ENCODE measurements at places on chromosomes 11 and 22.

DNA sequence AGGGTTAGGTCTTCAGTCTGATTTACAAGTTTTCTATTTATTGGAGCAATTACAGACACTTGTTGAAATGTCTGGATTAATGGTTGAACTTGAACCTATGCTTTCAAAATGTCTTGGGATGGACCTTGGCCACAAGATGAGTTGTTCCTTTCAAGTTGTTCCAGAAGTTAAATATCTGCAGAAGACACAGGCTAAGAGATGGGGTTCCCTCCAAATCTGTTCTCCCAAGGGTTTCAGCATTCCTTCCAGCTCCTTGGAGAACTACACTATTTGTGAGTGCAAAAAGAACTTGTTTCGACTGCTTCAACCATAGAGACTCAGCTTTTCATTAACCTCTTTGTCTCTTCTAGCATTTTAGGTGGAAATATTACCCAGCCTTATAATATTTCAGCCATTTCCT lies 189.0 kb upstream of the BLID start:
- no peak for DNase-seq

DNA sequence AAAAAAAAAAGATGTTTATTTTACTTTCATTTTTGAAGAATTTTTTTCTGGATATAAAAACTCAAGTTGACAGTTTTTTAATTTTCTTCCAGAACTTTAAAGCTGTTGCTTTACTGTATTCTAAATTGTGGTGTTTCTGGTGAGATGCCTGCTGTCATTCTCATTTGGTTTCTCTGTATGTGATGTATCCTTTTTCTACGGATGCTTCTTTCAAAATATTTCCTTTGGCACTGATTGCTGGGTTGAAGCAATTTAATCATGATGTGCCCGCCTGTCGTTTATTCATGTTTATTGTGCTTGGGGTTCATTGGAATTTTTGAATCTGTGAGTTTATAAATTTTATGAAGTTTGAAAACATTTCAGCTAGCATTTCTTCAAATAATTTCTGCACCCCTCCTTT lies 29.4 kb upstream of the CTSD start:
- no peak for DNase-seq

DNA sequence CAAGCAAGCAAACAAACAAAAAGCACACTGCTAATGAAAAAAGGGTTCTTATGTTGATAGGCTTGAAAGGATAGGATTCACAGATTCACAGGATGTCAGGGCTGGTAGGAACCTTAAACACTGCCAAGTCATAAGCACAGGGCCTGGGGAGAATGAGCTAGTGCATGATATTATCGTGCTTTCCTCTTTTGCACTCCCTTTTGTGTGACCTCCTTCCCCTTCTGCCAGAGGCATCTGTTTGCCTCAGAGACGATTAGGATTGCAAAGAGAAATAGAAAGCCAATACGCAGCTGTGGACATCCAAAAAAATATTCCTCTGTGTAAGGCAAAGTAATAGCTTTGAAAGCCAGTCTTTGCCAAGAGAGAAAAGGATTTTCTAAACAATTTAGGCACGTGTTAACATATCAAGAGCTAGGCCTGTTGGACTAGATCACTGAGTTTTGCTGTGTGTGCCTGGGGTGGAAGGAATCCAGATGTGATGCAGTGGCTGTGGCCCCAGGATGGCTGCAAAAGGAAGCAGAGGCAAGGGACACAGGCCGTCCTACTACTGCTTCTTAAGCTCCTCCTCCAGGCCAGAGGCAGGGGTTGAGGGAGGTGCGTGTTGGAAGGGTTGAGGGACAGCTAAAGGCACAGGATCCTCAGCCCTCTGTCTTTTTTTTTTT lies 30.6 kb downstream of the MCHR1 start:
- DNase-seq, result no peak

GRCh38 chr11:95058621-95059020 lies 8.1 kb upstream of the SRSF8 start:
- DNase-seq, result no peak

DNA sequence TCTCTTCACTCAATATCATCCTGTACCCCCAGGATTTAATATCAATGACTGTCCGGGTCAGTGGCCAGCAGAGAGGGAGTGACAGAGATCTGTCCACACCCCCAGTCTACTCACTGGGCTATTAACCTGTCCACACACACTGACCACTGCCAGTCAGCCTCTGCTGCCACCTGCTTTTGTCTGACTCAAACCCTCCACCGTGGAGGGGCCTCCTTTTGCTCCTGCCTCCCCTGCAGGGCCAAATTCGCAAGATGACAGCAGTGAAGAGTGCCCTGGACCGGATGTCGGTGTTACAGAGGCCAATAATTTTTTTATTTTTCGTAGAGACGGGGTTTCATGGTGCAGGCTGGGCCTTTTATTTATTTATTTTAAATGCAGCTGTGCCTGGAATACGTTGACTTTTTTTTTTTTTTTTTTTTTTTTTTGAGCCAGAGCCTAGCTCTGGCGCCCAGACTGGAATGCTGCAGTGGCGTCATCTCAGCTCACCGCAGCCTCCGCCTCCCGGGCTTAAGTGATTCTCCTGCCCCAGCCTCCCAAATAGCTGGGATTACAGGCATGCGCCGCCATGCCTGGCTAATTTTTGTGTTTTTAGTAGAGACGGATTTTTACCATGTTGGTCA lies 5.1 kb downstream of the PDXP start:
- no peak for DNase-seq

- DNase-seq, result no peak
Measured at GRCh38 chr22:29224121-29224858, 18.6 kb downstream of the EMID1 start.

- DNase-seq, result no peak
Measured at GRCh38 chr11:129911298-129911697, 15.9 kb upstream of the NFRKB start.

DNA sequence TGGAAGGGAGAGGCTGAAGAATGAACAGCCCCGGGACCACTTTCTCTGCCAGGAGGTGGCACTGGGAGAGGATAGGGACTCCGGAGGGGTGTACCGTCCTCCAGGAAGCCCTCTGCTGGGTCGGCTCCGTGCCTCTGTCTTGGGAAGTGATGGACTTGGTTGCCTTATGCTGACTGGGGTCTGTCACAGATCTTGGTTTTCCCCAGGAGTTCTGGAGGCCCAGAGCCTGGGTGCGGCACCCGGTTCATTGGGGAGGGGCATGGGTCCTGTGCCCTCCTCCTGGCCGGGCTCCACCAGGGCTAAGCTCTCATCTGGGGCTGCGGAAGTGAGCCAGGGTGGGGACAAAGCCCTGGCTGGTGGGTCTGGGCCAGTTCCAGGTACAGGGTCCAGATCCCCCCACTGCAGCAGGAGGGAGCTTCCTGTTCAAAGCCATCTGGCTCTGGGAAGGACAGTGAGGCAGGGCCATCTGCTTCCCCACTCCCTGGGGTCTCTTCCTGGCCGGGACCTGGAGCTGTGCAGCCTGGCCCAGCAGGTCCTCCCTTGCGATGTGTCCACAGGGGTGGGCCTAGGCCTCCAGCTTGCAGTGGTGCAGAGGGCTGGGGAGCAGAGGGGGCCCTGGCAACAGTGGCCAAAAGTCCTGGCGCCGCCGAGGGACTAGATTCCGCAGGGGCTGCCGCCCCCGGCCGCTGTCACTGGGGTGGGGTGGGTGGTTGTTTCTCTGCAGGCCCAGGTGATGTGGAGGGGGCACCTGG lies 1.1 kb upstream of the AP2A2 start:
- DNase-seq, result no peak

- DNase-seq, result no peak
Measured at GRCh38 chr11:12216671-12217374, 106.4 kb downstream of the MICAL2 start.

DNA sequence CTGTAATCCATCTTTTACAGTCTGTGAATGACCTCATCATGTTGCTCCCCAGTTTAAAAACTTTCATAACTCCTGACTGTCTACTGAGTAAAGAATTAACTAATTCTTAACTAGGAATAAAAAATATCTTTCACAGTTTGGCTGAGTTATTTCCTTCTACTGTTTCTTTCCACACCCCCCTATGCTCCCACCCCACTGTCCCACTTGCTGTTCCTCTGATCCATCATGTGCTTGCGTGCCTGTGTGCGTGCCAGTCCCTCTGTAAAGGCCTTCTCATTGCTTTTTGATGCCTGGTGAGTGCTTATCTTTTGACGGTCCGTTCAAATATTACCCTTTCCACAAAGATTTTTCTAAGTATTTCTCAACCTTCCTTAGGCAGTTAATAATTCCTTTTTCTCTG lies 55.6 kb downstream of the ATG16L2 start:
- DNase-seq, result peak; percentile 28

DNA sequence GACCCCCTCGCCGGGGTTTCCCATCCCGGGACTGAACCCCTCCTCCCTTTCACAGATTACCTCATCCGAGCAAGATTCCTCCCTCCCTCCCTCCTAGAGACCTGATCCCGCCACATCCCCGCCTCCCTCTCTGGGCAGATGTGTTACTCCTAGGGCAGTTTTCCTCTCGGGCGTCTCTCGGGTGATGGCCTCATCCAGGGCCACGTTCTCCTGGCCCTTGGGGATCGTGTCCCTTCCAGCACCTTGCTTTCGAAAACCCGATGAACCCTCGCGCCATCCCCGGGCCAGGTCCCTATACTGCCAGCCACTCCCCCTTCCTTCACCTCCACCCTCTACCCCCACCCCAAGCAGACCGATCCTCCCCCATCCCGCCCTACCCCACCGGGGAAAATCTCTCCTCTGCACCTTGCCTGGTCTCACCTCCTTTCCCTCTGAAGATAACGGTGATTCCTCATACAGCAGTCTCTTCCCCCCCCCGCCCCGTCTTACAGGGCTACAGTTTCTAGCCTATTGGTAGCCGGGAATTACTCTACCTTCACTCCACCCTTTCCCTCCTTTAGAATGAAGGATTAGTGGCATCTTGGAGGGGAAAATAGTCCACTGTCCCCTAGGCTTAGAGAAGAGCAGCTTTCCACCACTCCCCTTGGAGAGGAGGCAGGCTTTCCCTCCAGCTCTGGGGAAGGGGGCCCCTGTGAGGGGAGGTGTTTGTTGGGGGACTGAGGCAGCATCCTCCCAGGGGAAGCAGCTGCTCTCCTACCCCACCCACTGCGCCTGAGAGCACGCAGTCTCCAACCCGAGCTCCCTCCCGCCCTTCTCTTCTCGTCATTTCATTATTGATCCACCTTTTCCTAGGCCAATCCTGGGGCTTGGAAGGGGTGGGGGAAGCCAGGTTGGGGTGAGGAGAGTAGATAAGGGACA lies 1.2 kb downstream of the KMT2A start:
- peak; percentile 43 for DNase-seq

- peak; percentile 30 for DNase-seq
Measured at GRCh38 chr22:25024895-25025294, 72.4 kb downstream of the KIAA1671 start.

- DNase-seq, result no peak
Measured at GRCh38 chr22:43377896-43378704, 33.7 kb upstream of the MPPED1 start.

- peak; percentile 52 for DNase-seq
Measured at GRCh38 chr11:17991783-17992433, 20.9 kb downstream of the SERGEF start.

GRCh38 chr11:133024301-133024700 lies 508.0 kb downstream of the OPCML start:
- no peak for DNase-seq

GRCh38 chr22:46579751-46580449 lies 40.3 kb upstream of the GRAMD4 start:
- DNase-seq, result no peak

- peak; percentile 21 for DNase-seq
Measured at GRCh38 chr22:36816636-36817524, at the start of gene PVALB. Gene PVALB, minus strand, starts transcription at chr22:36817035. Its CDS starts 30 bp downstream, at chr22:36817005.

DNA sequence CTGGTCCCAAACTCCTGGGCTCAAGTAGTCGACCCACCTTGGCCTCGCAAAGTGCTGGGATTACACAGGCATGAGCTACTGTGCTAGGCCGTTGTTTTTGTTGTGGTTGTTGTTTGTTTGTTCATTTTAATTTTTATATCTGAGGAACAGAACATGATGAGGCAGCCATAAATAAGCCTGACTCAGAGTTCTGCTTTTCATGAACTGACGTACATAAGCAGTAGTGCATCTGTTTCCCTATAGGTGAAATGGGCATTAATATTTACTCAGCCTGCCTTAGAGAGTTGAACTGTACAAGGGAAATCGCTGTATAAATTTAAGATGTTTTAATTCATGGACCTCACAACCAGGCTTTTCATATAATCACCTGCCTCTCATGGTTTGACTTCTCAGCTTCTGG lies 80.5 kb downstream of the PDHX start:
- no peak for DNase-seq

DNA sequence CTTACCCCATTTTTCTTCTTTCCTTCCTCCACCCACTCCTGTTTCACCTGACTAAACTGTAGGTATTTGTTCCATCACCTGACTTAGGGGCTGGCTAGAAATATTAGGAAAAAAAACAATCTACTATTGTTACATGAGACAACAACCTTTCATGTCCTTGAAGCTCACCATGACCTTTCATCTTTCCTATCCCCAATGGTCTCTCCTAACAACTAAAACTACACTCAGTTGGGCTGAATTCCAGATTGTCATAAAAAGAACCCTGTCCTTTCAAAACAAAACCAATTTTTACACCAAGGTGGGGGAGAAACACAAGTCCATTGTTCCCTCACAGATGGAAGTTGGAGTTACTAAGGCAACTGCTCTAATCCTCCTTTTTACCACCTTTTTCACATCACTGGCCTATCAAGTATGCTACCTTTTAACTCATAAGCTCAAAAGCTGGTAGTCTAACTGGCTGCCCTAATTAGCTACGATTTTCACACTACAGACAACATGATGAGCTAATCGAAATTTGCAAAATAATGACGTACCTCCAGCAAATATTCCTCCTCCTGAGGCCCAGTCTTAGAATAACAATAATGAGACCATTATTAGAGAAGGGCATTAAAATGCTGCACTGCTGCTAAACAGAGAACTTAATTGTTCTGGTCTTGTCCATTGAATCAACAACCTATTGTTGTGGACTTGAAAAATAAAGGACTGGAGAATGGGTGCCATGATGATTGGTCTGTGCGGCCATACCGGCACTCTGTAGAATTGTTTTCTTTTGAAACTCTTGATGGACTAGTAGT lies 46.5 kb upstream of the SOX6 start:
- peak; percentile 2 for DNase-seq

DNA sequence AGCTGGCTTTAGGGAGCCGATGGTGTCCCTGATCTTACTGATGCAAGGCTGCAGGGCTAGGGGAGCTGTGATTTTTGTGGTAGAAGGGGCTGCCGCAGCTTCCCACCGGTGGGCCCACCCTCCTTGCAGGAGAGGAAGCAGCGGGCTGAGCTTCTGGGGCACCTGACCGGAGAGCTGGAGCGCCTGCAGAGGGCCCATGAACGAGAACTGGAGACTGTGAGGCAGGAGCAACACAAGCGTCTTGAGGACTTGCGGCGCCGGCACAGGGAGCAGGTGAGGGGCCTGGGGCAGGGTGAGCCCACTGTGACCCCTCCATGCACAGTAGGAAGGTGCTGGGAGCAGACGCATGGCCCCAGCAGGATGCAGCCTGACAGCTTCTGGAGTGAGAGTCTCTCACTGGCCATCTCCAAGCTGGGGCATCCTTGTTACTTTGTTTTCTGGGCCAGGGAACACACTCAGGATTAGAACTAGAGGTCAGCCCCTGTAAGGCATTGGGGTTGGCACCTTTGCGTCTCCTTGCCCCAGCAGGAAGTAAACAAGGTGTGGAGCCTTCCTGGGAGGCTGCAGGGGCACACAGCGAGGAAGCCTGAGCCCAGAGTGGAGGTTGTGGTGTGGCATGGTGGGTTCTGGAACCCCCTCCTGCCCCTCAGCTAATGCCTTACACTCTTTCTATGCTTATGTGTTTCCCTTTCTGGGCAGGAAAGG lies 66.7 kb downstream of the CEP164 start:
- no peak for DNase-seq

- DNase-seq, result no peak
Measured at GRCh38 chr11:82873919-82874333, 26.3 kb downstream of the PRCP start.

Data from kidney tubule cell (primary cell).